ENCODE measurements at places on chromosomes 16 and 17. TPM values are rescaled to one million over a fixed set of nuclear protein-coding genes. Genes with fewer than 3 reads are reported as not detected.

CYBA gene
- total RNA-seq, result 237 TPM

CES4A gene
- total RNA-seq, result 4.2 TPM

FZD2 gene
- total RNA-seq, result not detected

MPP2 gene
- total RNA-seq, result 0.90 TPM

C16orf96 gene
- total RNA-seq, result 0.11 TPM

SCNN1G gene
- total RNA-seq, result not detected

NT5M gene
- 6.6 TPM for total RNA-seq

CDRT15L2 gene
- total RNA-seq, result not detected

DNA sequence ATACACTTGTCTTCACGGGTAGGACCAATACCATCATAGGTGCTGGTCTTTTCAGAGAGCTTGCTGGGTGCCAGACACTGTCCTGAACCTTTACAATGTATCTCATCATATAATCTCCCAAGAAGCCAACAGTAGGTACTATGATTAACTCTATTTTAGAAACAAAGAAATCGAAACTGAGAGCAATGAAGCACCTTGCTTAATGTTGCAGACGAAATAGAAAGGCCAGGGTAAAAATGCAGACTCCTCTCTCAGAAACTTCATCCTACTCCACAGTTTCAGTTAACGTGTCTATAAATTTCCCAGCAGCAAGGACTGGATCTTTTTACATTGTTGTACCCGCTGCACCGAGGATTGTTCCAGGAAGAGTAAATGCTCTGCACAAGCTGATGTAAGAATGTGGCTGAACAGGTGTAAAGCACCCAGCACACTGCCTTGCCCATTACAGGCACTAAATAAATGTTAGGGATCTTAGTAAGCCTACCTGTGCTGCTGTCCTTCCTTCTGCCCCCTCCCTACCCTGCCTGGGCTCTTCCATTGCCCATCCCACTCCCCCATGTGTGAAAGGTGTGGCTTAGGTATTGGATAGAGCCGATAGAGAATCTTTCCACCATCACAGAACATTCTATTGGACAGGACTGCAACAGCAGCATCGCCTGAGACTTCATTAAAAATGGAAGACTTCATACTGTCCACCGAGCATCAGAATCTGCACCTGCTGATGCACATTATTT is 476.7 kb downstream of the SOX9 start:
- DNase-seq, result no peak

DNA sequence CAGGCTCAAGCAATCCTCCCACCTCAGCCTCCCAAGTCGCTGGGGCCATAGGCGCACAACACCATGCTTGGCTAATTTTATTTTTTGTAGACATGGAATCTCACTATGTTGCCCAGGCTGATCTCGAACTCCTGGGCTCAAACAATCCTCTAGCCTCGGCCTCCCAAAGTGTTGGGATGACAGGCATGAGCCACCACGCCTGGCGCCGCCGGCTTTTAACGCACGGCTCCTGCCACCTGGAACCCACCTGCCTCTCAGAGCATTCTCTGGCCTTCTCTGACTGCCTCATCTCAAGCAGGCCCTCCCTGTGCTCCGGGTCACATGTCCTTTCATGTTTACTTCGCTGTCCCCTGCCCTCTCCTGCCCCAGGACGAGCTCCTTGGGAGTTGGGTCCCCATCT is 10.3 kb downstream of the CASKIN1 start:
- DNase-seq, result no peak

DNA sequence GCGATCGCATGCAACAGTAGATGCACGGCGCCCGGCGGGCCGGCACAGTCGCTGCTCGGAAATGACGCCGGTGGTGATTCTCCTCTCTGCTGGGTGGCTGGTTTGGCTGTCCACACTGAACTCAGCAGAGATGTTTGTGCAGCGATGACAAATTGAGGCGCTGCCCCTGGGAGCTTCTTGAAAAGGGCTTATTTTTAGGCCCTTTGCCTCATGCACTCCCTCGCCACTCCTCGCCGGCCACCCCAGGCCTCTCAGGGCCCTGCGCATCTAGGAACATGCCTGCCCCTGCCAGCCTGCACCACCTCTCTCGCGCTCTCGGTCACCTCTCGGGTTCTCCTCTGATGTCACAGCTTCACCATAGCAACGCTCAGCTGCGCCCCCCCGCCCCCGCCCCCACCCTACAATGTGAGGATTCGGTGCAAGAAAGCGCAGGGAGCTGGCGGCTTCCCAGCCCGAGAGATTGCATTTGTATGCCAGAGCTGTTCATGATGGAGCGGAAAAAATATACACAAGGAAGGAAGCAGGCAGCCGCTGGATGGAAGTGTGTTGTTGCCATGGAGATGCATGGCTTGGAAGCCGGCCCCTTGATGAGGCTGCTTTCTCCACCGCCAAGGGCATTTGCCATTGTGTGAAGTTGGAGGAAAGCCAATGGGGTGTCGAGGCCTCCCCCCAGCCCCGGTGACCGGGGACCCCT is 81.3 kb upstream of the PLCG2 start:
- DNase-seq, result no peak

- DNase-seq, result peak; percentile 26
These were observed 521 bp downstream of the C16orf87 start for GRCh38 chr16:46830417-46830901.

DNA sequence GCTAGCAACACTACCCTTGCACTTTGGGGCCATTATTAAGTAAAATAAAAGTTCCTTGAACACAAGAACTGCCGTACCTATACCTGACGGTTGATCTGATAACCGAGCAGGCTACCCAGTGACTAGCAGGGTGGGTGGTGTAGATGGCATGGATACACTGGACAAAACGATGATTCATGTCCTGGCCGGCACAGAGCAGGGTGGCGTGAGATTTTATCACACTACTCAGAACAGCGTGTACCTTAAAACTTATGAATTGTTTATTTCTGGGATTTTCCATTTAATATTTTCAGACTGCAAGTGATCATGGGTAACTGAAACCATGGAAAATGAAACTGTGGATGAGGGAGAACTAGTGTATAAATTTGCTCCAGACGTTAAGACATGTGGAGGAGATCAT is 41.0 kb upstream of the MSI2 start:
- no peak for DNase-seq

DNA sequence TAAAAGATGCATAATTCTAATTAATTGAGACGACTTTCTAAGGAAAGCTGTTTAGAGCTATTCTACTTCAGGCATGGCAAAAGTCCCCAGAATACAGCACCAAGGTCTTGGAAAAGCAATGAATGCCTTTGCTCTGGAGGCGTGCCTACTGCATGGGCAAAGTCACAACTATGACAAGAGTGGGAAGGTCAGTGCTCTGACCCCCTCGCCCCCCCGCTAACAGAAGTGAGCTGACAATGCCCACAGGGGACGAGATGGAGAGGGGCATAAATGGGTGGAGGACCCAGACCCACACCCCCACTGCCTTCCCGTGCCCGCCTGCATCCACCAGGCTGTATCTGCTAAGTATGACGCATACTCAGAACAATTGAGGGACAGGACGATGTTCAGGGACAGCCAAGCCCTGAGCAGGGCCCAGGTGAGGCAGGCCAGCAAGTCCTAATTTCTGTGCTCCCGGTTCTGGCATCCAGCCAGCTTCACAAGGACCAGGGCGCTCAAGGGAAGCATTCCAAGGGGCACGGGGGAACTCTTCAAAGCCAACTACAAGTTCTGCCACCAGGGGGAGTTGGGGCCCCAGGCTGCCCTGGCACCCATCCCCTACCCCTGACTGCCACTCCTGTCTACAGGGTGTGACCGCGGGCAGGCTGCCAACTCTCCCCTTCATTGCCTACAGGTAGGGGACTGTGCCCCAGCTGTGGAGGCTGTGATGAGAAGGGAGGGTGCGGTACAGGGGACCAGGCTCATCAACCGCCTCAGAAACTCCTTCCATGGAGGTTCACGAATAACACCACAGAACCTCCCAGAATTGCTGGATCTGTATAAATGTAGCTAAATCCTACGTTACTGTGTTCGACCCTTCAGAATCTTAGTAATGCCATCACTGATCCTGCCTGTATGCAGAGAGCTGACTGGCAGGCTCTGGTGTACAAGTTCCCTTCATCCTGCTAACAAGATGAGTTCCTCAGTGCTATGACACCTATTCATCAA is 20.8 kb downstream of the NPRL3 start:
- DNase-seq, result peak; percentile 59

GRCh38 chr17:43524945-43525575 is 21.1 kb downstream of the ETV4 start:
- no peak for DNase-seq

DNA sequence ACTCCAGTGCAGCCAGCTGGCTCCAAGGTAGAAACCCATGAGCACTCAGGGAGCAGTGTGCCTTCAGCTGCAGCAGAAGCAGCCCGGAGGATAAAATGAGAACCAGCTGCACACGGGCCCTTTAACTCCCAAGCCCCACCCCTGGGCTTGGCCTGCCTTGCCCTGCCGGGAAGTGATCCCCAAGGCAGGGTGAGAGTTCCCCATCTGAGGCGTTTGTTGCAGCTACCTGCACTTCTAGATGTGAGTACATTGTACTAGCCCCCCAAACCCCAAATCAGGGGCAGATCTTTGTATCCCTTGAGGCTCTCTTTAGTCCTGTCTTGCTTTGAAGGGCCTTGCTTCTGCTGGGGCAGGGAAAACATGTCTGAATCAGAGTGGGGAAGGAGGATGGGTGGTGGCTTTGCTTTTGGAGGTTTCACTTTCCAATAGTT is at the start of gene MVP:
TSS of gene MVP (plus strand) at position 192 of the 431 bp plus-strand sequence. CDS start 10,088 bp downstream, outside the sequence.
- peak; percentile 50 for DNase-seq

- DNase-seq, result no peak
These were observed 64.9 kb downstream of the IRF8 start for GRCh38 chr16:85963753-85964285.

DNA sequence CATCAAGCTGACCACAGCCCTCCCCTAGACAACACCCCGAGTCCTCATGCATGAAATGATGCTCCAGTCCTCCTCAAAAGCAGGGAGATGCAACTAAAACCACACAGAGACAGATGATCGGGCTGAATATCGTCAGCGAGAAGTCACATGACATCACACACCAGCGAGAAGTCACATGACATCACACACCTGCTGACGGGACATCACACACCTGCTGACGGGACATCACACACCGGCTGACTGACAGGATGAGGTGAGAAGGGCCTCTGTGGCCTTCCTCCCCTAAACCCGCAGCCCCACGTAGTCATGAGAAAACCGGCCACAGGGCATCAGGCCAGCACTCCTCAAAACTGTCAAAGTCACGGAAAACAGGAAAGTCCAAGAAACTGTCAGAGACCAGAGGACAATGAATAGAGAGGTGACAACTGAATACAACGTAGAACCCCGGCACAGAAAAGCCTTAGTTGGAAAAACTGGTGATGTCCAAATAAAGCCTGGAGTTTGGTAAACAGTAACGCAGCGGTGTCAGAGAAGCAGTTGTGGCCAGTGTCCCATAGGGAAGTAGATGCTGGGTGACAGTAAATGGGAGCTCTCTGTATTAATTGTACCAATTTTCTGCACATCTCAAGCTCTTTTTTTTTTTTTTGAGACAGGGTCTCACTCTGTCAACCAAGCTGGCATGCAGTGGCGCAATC is 14.3 kb downstream of the LITAF start:
- peak; percentile 93 for DNase-seq

All from CD8-positive, alpha-beta memory T cell (primary cell).